ENCODE measurements at places on chromosomes 2 and 18.

DNA sequence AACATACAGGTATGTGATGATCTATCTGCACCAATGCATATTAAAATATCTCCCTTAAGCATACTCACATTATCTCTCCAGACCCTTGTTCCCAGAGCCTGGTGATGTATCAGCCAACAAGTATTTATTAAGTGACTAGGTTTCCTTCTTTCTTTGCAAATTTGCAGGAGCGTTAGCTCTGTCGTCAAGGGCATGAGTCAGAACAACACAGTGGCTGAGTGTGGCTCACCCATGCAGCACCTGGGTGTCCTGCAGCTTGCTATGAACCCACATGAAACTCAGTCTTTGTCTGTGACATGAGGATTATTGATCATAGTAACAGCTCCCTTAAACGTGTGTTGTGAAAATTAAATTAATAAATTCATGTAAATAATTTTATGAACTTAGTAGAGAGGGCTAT is 96.6 kb downstream of the PIEZO2 start:
- peak; percentile 35 for DNase-seq

GRCh38 chr18:56937874-56938430 is 208.9 kb upstream of the BOD1L2 start:
- DNase-seq, result no peak

- DNase-seq, result no peak
Measured at GRCh38 chr2:149363958-149364357, 33.6 kb downstream of the LYPD6 start.

GRCh38 chr2:195535911-195536522 is 121.0 kb upstream of the SLC39A10 start:
- peak; percentile 12 for DNase-seq

DNA sequence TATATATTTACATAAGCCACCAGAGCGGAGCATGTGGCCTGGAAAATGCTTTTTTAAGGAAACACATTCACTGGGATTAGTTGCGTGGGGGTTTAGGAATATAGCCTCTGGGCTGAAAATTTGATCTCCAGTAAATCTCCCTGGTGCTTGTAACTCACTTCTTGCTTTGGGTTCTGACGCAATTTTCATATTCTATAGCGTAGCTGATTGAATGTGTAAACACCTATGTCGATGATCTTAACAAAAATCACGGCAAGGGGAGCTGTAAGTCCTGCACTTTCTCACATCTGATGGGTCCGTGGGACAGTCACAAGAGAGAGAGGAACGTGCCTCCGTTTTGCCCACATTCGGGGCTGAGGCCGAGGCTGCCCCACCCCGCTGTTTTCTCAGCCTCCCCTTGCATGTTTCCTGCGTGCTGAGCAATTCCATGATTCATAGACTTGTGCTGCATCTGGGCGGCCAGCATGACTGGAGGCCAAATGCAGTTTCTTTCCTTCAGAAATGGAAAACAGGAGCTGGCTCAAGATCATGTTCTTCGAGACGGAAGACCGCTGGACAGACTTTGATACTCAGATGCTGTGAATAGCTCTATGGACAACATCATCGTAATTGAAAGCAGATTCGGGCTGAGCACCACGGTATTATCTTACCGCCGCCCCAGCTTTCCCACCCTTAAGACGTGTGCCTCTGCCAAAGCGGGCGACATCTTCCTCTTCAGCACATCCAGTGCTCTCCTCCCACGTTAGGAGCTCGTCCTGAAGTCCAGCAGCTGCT is 109.2 kb downstream of the TMEM18 start:
- DNase-seq, result peak; percentile 88

DNA sequence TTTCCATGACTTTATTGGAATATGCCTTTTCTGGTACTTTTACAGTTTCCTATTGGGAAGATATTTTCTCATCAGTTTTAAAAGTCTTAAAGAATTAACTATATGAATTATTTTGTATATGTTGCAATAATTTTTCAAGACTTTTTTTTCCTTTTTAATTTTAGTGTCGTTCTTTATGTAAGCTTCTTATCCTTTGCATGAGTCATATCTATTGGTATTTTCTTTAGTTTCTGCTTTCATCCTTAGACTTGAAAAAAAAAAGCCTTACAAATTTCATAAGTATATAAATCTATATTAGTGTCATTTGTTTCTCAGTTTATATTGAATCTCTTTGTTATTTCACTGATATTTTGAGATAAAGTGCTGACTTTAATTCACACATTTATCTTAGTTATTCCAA is 94.9 kb downstream of the DSEL start:
- no peak for DNase-seq

GRCh38 chr18:65988972-65989371 is 238.2 kb downstream of the CDH7 start:
- no peak for DNase-seq

GRCh38 chr18:65608471-65608870 is 142.3 kb upstream of the CDH7 start:
- DNase-seq, result no peak

GRCh38 chr2:238272156-238272555 is 16.3 kb downstream of the PER2 start:
- no peak for DNase-seq

DNA sequence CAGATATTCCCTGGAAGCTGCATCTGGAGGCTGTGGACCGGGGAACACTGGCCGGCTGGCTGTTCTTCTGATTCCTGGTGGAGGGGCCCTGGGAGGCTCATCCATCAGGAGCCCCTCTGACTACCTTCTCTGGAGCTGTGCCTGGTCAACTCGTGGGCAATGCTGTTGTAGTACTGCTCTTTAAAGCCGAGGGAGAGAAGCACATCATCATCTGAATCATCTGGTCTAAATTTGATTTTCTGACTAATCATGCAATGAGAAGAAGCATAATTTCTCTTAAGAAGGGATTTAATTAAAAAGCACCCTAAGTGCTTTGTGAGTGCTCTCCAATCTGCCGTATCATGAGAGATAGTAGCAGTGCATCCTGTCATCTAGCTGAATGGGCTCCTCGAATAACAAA is 229.5 kb downstream of the FHOD3 start:
- DNase-seq, result no peak

- no peak for DNase-seq
Measured at GRCh38 chr2:53811601-53812000, 24.8 kb downstream of the ERLEC1 start.

DNA sequence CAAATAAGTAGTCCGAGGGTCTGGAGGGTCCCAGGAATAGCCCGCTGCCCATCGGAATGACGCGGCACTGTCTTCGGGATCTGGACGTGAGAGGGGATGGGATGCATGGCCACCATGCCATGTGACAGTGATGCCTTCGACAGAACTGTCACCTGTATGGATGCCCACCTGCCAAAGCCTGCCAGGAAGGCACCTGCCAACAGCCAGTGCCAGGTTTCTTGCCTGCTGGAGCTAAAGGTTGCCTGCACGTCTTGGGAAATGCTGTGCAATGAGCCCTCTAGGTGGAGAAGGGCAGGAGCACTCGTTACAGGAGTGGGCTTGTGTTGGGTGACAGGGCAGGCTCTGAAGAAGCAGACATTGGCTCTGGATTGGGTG is 20.5 kb downstream of the GPR35 start:
- no peak for DNase-seq

DNA sequence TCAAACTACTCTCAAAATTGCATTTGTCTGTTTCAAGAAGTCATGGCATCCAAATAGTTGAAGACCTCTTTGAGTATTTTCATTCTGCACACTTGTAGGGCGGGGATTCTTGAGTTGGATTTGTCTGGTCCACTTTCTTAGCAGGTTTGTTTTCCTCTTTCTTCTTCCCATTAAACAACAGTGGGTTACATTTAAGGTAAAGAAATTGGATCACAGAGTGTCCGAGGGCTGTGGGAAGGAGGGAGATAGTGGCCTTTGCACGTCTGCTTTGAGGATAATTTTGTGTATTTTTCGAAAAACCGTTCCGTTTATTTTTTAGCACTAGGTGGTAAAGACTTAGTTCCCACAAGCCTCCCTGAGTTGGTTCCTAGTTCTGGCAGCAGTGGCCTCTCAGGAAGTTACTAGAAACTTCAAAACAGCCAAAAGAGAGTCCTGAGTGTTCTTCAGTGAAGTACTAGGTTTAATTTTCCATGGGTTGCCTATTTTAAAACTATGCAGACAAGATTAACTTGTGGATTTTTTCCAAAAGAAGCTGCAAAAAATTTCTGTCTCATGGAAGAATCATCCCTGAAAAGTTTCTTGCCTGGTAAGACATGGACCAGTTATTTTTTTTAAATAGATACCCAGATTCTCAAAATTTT is 107.9 kb downstream of the CDC42EP3 start:
- no peak for DNase-seq

DNA sequence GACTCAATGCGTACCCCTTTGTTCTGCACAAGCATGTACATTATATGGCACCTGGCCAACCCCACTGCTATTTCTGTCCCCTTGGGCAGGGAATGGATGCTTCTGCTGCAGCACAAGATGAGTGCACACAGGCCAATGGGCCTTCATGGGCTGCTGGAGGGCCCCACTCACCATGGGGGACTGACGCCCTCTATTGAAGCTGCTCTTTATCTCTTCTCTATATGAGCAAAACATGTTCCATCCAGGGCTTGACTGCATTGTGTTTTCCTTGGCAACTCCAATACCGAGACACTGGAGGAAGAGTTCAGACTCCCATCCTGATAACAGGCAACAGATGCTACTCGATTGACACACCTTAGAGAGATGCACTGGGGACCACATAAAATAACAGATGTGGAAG is 251.6 kb upstream of the NCKAP5 start:
- DNase-seq, result peak; percentile 47

GRCh38 chr2:217691516-217691915 is 311.3 kb downstream of the TNS1 start:
- DNase-seq, result no peak

DNA sequence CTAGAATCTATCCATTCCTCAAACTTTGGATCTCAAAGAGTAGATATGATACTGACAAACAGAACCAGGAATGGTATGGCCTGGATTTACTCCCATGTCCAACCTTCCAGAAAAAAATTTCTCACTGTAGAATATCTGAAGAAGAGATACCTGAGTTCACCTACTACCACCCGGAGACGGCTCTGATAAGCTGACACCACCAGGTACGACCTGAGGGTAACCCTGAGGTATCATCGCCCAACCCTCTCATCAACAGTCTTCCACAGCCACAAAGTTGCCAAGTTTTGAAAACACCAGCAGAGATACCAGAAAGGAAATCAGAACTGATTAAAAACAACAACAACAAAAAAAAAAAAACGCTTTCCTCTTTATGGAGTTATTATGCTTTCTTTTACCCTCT is 102.9 kb downstream of the LRP2 start:
- DNase-seq, result no peak

GRCh38 chr2:120847700-120848321 is 112.1 kb downstream of the GLI2 start:
- DNase-seq, result no peak

- no peak for DNase-seq
Measured at GRCh38 chr2:79903222-79904000, 390.6 kb downstream of the CTNNA2 start.

DNA sequence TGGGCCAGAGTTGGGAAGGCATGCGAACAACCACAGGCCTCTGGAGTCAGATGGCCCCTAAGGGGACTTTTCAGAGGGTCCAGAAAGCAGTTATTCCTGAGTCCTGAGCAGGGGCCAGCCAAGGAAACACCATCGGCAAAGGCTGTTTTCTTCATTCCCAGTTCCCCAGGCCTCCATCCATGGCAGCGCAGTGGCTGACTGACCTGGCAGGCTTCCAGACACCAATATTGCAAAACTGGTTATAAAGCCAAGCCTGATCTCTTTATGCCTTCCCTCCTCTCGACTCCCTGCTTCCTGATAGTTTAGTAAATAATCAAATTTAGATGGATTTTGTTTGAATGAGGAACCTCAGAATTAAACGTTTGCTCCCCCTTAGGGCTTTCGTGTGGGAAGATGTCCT is 133.4 kb upstream of the ITGA6 start:
- DNase-seq, result no peak

- DNase-seq, result no peak
Measured at GRCh38 chr2:42959234-42960001, 167.0 kb upstream of the HAAO start.

DNA sequence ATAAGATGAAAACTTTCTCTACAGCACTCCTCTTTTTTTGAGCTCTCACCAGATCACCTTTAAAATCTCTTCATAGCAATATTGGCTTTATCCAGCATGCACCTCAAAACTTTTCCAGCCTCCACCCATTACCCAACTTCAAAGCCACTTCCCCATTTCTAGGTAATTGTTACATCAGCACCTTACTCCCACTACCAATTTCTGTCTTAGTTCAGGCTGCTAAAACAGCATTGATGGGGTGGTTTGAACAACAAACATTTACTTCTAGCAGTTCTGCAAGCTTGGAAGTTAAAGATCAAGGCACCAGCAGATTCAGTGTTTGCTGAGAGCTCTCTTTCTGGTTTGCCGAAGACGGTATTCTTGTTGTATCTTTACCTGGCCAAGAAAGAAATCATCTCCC is 114.0 kb upstream of the SLC39A10 start:
- no peak for DNase-seq

- DNase-seq, result no peak
Measured at GRCh38 chr18:21131698-21132227, 20.1 kb upstream of the ROCK1 start.

GRCh38 chr2:6927186-6927585 is 10.0 kb downstream of the RNF144A start:
- DNase-seq, result no peak

- DNase-seq, result peak; percentile 23
Measured at GRCh38 chr18:48186131-48186766, 222.9 kb downstream of the ZBTB7C start.

DNA sequence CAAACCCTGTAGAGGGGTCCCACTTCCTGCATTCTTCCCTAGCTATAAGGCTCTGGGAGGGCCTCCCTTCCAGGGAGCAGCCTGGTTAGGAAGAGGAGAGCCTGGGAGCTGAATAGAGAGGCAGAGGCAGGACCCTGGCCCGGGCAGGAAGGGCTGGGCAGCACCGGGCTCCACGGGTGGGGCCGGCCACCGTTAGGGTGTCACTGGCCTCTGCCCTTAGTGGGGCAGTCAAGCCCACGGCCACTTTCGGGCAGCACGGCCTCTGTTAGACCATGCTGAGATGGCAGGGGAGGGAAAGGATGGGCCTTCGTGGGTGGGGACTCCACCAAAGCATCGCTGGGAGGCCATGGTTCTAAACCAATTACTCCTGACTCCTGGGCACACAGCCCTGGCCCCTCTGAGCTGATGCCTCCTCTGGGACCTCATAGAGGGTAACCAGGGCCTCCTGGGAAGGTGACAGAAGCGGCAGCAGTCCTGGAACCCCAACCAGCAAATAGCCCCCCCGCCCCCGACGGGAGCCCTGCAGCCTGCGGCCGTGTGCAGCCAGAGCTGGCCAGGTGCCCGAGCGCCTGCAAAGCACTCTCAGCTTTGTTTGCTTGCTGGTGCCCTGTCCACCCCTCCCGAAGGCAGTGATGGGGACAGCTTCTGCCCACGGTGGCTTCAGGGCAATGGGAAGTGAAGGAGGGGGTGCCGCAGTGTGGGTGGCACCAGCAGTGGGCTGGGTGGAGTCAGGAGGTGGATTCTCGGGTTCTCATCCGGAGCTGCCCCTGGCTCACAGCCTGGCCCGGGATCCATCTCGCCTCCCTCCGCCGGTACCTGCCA is 16.3 kb upstream of the HPCAL1 start:
- no peak for DNase-seq

- DNase-seq, result peak; percentile 33
Measured at GRCh38 chr2:31434911-31435310, 20.4 kb upstream of the XDH start.

- DNase-seq, result no peak
Measured at GRCh38 chr2:168589236-168590211, 133.5 kb downstream of the CERS6 start.

Data from Daoy (cell line).